ENCODE measurements at places on chromosomes 3 and 15. TPM values are rescaled to one million over a fixed set of nuclear protein-coding genes. Genes with fewer than 3 reads are reported as not detected.

The CPA3 gene
- total RNA-seq, result not detected

The INKA1 gene
- 5.7 TPM for total RNA-seq

The ACAN gene
- total RNA-seq, result 209 TPM

The SLC2A2 gene
- not detected for total RNA-seq

The FRMD4B gene
- total RNA-seq, result 0.83 TPM

The TNFAIP8L3 gene
- total RNA-seq, result 6.9 TPM

The SLC6A20 gene
- not detected for total RNA-seq

The LRRC15 gene
- total RNA-seq, result 3.8 TPM

The IFRD2 gene
- 53.4 TPM for total RNA-seq

The ECE2 gene
- total RNA-seq, result 0.17 TPM

The EXD1 gene
- not detected for total RNA-seq

The CRTAP gene
- total RNA-seq, result 443 TPM

The CYP8B1 gene
- not detected for total RNA-seq

The CAND2 gene
- total RNA-seq, result 5.1 TPM

The EFCAB12 gene
- total RNA-seq, result 0.03 TPM

The NR1I2 gene
- total RNA-seq, result 0.20 TPM

The CCNB2 gene
- total RNA-seq, result 11.1 TPM

The GPR87 gene
- not detected for total RNA-seq

The SOX2 gene
- total RNA-seq, result 0.63 TPM

The VGLL4 gene
- total RNA-seq, result 74.2 TPM

The NEK11 gene
- total RNA-seq, result 6.5 TPM

The EFCC1 gene
- not detected for total RNA-seq

The LSAMP gene
- total RNA-seq, result 1.0 TPM

The CNTN4 gene
- not detected for total RNA-seq

The SENP7 gene
- total RNA-seq, result 7.6 TPM

The GOLGA6B gene
- total RNA-seq, result not detected

The SAMMSON gene
- not detected for total RNA-seq

The UROC1 gene
- total RNA-seq, result not detected

The KCNAB1 gene
- total RNA-seq, result 35.6 TPM

The LRRC31 gene
- total RNA-seq, result not detected

The AHSG gene
- total RNA-seq, result not detected

The MUC20 gene
- 0.20 TPM for total RNA-seq

The GOLGA8R gene
- total RNA-seq, result 2.9 TPM

The CHST2 gene
- total RNA-seq, result 13.0 TPM

The ST8SIA2 gene
- not detected for total RNA-seq

The XCR1 gene
- not detected for total RNA-seq

The HTR3E gene
- not detected for total RNA-seq

The DNAH1 gene
- 5.5 TPM for total RNA-seq

The SLC22A14 gene
- total RNA-seq, result 0.66 TPM

The PTX3 gene
- 1,136 TPM for total RNA-seq

The TMEM158 gene
- 17.7 TPM for total RNA-seq

The LRRC2 gene
- 1.5 TPM for total RNA-seq

The APBA2 gene
- total RNA-seq, result 23.3 TPM

The GOLGA6D gene
- not detected for total RNA-seq

The HCLS1 gene
- 0.76 TPM for total RNA-seq

The ALAS1 gene
- total RNA-seq, result 40.3 TPM

The RHCG gene
- total RNA-seq, result 0.07 TPM
